ENCODE measurements at places on chromosomes 6 and 20.

DNA sequence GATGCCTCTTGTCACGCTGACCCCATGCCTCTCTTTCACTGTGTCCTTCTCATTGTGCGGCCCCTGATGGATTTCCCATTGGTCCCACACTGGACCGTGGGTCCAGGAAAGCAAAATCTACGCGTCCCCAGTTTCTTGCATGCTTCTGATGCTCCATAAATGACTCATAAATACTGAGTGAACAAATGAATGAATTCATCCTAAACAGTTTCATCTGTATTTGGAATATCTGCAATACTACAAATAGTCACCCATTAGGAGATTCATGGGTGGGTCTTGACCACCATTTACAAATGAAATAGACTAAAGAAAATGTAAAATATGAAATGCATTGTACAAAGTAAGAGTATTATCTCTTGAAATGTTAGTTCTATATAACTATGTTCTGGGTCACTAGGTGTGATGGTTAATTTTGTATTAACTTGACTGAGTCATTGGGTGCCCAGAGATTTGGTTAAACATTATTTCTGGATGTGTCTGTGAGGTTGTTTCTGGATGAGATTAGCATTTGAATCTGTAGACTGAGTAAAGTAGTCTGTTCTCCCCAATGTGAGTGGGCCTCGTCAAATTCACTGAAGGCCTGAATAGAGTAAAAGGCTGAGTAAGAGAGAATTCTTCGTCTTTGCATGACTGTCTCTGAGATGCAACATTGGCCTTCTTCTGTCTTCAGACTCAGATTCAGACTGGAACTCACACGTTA, 448.7 kb downstream of the PREX1 start:
- no peak for DNase-seq

GRCh38 chr20:37571033-37571432, 43.4 kb upstream of the BLCAP start:
- DNase-seq = no peak

- peak; percentile 92 for DNase-seq
Observed at GRCh38 chr6:151067684-151068596, 171.8 kb upstream of the AKAP12 start.

GRCh38 chr6:152428126-152428525, 209.0 kb downstream of the SYNE1 start:
- DNase-seq = no peak
